ENCODE measurements at places on chromosomes 1 and 21.

DNA sequence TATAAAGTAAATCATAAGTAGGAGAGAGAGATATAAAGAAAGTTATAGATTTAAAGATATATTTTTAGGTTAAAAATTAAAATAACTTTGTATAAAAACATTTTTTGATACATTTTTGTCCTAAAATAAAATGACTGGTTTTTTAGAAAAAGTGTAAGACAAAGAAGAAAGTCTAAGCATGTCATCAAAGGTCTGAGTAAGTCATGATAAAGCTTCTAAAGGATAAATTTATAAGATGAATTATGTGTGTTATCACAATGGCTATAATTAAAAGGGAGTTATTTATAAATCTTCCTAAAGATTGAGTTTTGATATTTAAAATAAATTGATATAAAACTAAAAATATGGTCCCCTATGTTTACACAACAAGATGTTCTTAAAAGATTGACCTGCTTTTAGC lies 370.9 kb downstream of the PTPRU start:
- H3K27me3 ChIP-seq, result peaks cover 8% of the 10 kb centered on the region
- no peak overlapping the region for H3K27ac ChIP-seq
- no peaks in the 10 kb centered on the region for H3K4me1 ChIP-seq
- no peak overlapping the region for H3K4me3 ChIP-seq
- DNase-seq, result no peak
- peaks cover 4% of the 10 kb centered on the region for H3K36me3 ChIP-seq

DNA sequence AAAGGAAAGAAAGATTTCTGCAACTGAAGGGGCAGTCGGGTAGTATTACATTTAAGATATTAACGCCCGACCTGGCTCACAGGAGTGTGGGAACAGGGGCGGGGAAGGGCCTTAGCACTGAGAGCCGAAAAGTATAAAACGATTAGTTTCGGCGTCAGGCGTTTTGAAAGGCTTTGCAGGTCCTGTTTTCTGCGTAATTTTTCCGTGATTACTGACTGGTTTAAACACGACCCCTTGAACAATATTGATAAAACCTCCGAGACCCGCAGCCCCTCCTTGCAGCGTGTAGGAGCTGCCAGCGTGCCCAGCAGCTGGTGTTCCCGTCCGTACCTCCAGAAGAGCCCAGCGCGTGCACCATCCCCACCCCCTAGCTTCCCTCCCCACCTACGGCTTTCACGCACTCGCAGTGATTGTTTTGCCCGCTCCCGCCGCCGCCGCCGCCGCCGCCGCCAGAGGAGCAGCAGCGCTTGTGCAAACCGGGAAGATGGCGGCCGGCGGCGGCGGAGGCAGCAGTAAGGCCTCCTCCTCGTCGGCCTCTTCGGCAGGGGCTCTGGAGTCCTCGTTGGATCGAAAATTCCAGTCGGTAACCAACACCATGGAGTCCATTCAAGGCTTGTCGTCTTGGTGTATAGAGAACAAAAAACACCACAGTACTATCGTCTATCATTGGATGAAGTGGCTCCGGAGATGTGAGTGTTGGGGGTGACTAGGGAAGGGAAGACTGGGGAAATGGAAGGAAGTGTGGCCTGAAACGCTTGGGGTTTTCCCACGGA lies 470 bp downstream of the RPRD2 start:
- peak overlapping the region; percentile 96 for H3K4me3 ChIP-seq
- H3K27me3 ChIP-seq, result no peaks in the 10 kb centered on the region
- H3K36me3 ChIP-seq, result peaks cover 15% of the 10 kb centered on the region
- peak; percentile 83 for DNase-seq

DNA sequence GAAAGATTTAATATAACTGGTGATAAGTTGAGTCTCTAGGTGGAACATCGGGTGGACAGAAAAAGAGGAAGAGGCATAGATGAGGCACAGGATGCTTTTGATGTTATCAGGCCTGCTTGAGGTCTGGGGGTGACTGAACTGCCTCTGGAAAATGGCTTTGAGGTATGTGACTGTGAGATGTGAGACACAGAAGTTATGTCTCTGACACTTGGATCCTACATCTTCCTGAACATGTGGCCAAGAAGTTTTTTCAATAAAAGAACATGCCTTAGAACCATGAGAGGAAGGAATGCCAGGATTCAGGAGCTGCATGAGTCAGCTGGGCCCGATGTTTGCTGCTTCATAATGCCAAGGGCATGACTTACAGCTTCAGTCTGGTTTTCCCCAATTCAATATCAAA lies 11.5 kb upstream of the AIM2 start:
- no peak overlapping the region for H3K27ac ChIP-seq
- H3K4me3 ChIP-seq, result no peak overlapping the region
- H3K4me1 ChIP-seq, result peaks cover 26% of the 10 kb centered on the region
- no peaks in the 10 kb centered on the region for H3K36me3 ChIP-seq

GRCh38 chr1:185045814-185046492 lies 595 bp downstream of the RNF2 start:
- DNase-seq, result peak; percentile 71
- H3K27ac ChIP-seq, result peak overlapping the region; percentile 89
- H3K36me3 ChIP-seq, result peaks cover 26% of the 10 kb centered on the region
- peak overlapping the region; percentile 97 for H3K4me3 ChIP-seq
- peaks cover 45% of the 10 kb centered on the region for H3K4me1 ChIP-seq

- H3K27ac ChIP-seq, result no peak overlapping the region
- peaks cover 18% of the 10 kb centered on the region for H3K27me3 ChIP-seq
- no peaks in the 10 kb centered on the region for H3K36me3 ChIP-seq
- H3K4me3 ChIP-seq, result no peak overlapping the region
Observed at GRCh38 chr1:175338387-175339135, 146.0 kb upstream of the KIAA0040 start.

- H3K27me3 ChIP-seq, result peaks cover 14% of the 10 kb centered on the region
- peaks cover 49% of the 10 kb centered on the region for H3K4me1 ChIP-seq
- peaks cover 16% of the 10 kb centered on the region for H3K36me3 ChIP-seq
- no peak overlapping the region for H3K27ac ChIP-seq
Observed at GRCh38 chr1:1779691-1780597, 1.7 kb upstream of the NADK start.

DNA sequence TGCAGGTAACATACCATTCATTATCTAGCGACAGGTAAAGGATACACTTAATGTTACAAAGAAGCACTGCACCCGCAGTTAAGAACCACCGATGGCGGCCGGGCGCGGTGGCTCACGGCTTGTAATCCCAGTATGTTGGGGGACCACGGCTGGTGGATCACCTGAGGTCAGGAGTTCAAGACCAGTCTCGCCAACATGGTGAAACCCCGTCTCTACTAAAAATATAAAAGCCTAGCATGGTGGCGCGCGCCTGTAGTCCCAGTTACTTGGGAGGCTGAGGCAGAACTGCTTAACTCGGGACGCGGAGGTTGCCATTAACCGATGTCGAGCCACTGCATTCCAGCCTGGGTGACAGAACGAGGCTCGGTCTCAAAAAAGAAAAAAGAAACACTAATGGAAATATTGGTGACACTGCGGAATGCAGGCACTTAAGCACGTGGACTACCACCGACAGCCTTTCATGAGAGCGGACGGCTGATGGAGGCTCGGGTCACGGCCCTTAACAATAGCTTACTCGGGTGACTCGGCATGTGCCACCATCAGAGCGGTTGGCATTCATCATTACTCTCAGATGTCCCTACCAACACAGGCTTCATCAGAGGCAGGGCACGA lies 542 bp downstream of the GAS5 start:
- DNase-seq, result no peak
- H3K4me3 ChIP-seq, result peak overlapping the region; percentile 94
- peaks cover 4% of the 10 kb centered on the region for H3K27me3 ChIP-seq
- H3K4me1 ChIP-seq, result peaks cover 59% of the 10 kb centered on the region
- peaks cover 55% of the 10 kb centered on the region for H3K36me3 ChIP-seq

DNA sequence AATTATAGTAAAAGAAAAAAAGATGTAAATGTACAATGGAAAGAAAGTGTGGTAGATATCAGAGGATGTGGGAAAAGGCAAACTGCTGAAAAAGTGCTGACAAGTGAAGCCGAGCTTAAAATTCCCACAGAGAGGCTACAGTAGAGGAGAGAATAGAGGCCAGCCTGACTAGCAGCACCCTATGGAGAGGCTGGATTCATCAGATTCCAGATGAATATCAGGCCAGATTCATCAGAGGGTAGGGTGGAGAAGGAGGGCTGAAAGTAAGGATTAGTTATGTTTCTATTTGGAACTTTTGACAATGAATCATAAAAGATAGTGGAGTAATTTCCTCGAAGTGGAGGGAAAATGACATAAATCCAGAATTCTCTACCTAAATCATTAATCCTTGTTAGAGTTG lies 60.4 kb upstream of the NEK7 start:
- no peaks in the 10 kb centered on the region for H3K4me1 ChIP-seq
- DNase-seq, result no peak
- H3K27me3 ChIP-seq, result no peaks in the 10 kb centered on the region
- H3K27ac ChIP-seq, result no peak overlapping the region
- H3K36me3 ChIP-seq, result no peaks in the 10 kb centered on the region

DNA sequence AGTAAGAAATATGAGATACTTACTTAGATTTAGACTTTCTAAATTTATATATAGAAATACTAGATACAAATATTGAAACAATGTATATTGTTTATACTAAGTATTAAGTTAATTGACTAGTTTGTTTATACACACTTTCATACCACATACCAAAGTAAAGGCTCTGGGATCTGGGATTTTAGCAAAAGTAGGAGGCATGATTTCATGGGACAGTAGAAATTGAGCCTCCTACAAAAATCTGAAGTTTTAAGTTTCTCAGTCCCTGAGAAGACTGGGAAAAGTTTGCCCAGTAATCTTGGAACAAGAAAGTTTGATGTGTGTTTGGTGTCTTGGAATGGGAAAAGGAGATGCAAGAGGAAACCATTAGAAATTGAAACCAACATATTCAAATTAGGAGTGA lies 30.9 kb downstream of the KCTD3 start:
- peaks cover 68% of the 10 kb centered on the region for H3K36me3 ChIP-seq
- no peak overlapping the region for H3K4me3 ChIP-seq
- no peaks in the 10 kb centered on the region for H3K27me3 ChIP-seq

GRCh38 chr1:150132372-150132771 lies 17.3 kb upstream of the PLEKHO1 start:
- DNase-seq, result no peak
- no peaks in the 10 kb centered on the region for H3K4me1 ChIP-seq
- peaks cover 10% of the 10 kb centered on the region for H3K36me3 ChIP-seq
- no peak overlapping the region for H3K4me3 ChIP-seq

DNA sequence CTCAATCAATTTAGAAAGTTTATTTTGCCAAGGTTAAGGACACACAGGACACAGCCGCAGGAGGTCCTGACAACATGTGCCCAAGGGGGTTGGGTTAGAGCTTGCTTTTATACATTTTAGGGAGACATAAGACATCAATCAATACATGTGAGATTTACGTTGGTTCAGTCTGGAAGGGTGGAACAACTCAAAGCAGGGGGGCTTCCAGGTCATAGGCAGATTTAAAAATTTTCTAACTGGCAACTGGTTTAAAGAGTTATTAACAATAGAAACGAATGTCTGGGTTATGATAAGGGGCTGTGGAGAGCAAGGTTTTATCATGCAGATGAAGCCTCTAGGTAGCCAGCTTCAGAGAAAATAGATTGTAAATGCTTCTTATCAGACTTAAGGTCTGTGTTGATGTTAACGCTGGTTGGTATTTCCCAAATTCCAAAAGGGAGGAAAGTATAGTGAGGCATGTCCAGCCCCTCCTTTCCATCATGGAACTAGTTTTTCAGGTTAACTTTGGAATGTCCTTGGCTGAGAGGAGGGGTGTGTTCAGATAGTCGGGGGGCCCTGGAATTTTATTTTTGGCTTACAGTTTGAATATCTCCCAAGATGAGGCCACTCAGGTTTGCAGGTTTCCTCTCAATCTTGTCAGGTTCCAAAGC lies 31.0 kb upstream of the TGFBR3 start:
- H3K4me3 ChIP-seq, result no peak overlapping the region
- no peaks in the 10 kb centered on the region for H3K4me1 ChIP-seq

Measured in nephron progenitor cell (in vitro differentiated cells).